NCI-H446 treated with DMSO at 0.1 percent for 48 hours (cell line): ENCODE measurements at places on chromosomes 5 and 9.

DNA sequence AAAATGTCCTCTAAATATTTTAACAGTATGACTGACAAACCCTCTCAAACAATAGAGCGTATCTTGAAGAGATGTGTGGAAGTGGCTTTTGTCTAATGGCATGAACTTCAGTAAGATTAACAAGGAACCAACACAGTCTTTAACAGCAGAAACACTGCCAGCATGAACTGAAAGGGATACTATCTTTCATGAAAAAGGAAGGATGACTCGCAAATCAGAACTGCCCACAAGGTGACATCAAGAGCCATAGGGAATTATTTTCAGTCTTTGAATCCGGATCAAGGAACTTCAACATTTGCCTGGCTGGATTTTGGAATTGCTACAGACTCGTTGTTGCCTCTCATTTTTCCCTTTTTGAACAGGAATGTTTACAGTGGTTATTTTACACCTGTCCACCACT, 5.1 kb upstream of the HEXB start:
- DNase-seq: no peak

DNA sequence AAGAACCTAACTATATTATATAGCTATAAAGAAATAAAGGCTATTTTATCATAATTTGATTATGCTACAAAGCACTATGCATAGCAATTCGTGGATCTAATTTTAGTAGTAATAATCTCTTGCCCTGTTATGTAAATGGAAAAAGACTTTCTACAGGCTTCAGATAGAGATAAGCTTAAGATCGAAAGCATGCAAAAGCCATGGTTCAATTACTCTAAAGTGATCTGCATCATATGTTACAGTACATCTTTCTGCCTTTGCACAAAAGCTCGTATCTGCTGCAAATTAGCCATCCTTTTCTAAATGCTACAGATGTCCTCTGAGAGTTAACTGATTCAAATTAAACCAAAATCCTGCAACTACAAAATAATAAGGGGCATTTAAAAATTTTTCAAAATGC, 234.8 kb upstream of the TMEM161B start:
- DNase-seq: no peak

- DNase-seq: no peak
These were observed 161.0 kb upstream of the SLC12A2 start for GRCh38 chr5:127922603-127923002.

- no peak for DNase-seq
These were observed 168.1 kb downstream of the ROR2 start for GRCh38 chr9:91781906-91782305.

- no peak for DNase-seq
These were observed 25.8 kb downstream of the ZBTB34 start for GRCh38 chr9:126886034-126886822.

- no peak for DNase-seq
These were observed 113.0 kb downstream of the ANXA1 start for GRCh38 chr9:73264631-73265030.
